ENCODE measurements at places on chromosomes 1 and 21. TPM values are rescaled to one million over a fixed set of nuclear protein-coding genes. Genes with fewer than 3 reads are reported as not detected.

GRCh38 chr1:154714638-154715037, 106.7 kb upstream of the ADAR start:
- no peak for DNase-seq

DNA sequence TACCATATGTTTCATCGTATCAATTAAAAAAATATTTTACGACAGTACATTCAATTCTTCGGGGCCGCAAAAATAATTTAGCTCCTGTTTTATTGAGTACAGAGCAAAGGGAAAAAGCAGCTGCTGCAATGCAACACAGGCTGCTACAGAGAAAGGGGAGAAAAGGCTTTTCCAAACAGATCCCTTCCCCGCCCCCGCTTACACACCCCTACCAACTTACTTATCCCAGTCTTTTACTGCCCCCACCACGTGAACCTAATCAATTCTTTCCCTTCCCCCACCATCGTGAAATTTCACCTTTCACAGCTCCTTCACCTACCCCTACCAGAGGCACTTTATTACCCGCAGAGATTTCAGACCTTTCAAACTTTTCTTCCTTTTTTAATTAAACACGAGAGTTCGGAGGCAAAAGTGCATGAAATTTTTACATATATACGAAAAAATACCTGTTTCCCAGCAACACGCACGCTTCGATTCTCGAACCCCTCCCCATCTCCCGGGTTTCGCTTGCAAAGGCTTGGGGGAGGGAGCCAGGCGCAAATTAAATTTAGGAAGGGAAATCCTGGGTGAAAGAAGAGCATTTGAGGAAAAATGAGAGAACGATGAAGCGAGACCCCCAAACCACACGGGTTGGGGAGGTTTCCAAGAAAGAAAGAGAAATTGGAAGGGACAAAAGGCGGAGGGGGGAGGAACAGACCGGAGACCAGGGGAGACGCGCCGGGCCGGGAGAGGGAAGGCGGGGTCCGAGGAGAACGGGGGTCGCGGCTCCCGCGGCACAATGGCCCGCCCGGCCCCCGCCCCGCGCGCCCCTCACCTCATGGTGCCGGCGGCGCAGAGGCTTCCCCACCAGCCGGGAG, 823 bp downstream of the ENAH start:
- peak; percentile 11 for DNase-seq

Gene GIPC2
- 0.64 TPM for total RNA-seq

DNA sequence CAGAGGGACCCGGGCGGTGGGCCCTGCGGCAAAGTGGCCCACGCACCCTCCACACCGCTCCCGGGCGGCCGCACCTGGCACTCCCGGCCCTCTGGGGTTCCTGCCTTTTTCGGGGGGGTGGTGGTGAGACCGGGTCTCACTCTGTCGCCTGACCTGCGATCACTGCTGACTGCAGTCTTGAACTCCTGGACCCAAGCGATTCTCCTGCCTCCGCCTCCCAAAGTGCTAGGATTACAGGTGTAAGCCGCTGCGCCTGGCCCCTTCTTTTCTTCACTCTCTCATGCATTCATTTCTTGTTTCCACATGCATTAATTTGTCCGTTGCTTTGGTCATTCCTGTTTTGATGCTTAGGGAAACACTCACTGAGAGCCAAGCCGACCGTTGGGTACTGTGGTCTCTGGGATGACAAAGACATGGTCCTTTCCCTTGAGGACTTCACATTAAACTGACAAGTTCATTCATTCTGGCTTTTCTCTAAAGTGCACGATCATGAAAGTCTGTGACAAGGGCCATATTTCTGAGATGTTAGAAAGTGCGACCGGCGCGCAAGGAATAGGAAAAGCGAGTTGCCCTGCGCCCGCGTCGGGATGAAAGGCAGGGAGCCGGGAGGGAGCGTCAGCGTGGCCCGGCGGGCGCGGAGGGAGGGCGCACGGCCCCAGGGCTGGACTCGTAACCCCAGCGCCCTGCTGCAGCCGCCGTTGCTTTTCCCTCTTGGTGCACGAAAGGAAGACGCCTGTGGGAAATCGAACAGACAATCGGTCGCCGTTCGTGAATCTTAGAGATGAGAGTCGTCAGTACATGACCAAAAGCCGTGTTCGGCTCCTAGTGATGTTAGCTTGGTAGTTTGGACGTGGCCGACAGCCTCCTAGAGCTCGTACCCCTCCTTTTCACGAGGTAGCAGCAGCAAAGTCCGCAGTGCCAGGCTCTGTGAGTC, 1.0 kb upstream of the MCOLN2 start:
- no peak for DNase-seq

Gene HSF2BP
- 2.5 TPM for total RNA-seq

- peak; percentile 17 for DNase-seq
Observed at GRCh38 chr1:68129536-68130250, 79.3 kb upstream of the DIRAS3 start.
